ENCODE measurements at places on chromosomes 3 and 15.

DNA sequence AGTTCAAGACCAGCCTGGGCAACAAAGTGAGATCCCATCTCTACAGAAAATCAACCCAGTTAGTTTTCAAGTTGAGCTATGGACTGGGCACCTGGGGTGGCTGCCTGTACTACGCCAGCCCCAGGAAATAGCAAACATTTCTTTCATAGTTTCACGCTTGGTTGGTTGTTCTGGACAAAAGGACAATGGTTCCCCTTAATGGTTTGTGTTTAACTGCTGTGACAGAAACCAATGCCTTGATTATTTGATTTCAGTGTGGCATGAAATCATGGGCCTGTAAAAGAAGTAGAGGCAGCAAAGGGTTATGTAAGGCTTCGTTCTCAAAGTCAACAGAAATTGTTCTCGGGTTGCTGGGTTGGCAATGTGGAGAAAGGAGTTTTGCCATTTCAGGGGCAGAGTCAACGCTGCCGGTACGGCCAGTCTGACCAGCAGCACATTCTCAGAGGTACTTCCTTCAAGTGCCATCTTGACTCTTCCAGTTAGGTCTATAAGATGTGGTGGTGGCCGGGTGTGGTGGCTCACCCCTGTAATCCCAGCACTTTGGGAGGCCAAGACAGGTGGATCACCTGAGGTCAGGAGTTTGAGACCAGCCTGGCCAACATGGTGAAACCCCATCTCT, 12.7 kb downstream of the LCMT2 start:
- peak; percentile 25 for DNase-seq

- DNase-seq: no peak
Measured at GRCh38 chr3:42159147-42159546, 68.0 kb downstream of the TRAK1 start.

DNA sequence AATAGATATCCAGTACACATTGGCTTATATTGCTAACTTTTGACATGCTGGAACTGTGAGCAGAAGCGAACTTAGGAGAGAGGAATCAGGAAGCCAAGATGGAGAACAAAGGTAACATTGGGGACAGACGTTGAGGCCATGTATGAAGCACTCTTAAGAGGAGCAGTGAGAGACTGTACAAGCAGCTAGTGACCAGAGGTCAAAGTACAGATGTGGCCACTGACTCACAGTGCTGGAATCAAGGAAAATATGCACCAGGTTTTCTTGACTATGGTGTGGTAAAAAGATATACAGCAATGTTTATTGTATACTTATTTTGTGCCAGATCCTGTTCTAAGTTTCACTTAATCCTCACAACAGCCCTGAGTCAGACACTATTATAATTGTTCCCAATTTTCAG, 2.0 kb upstream of the IL20RB start:
- no peak for DNase-seq

GRCh38 chr3:31184261-31185061, 290.0 kb upstream of the GADL1 start:
- DNase-seq: no peak

DNA sequence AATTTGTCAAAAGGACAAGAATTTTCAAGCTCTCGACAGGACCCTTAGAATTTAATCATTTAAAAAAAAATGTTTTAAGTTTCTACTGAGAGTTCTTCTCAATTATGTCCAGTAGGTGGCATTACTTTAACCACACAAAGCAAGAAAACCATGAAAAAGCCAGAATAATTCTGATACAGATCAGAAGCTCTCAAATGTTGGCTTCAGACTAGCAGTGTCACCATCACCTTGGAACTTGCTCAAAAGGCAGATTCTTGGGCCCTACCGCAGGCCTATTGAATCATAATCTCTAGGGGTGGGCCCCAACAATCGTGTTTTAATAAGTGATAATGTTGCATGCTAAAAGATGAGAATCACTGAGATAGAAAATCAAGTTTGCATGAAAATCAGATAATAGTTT, 99.5 kb upstream of the KCNMB2 start:
- DNase-seq: peak; percentile 45

Data from NCI-H1417 (cell line).